Right cardiac atrium (tissue), 5 donors: ENCODE measurements at places on chromosomes 7 and 10. TPM values are rescaled to one million over a fixed set of nuclear protein-coding genes. Genes with fewer than 3 reads are reported as not detected.
A peak's percentile ranks its signal among the peaks of the same experiment; 100 is the strongest.

GRCh38 chr10:43964486-43964885, 315.8 kb upstream of the ZNF32 start:
- no peak for DNase-seq

TUBB8 gene
- not detected for polyA plus RNA-seq

LRRC27 gene
- 5.4 TPM for polyA plus RNA-seq

MICALL2 gene
- 13.0 TPM for polyA plus RNA-seq

GRCh38 chr10:99912041-99912440, 97.7 kb downstream of the DNMBP start:
- DNase-seq: no peak

DNA sequence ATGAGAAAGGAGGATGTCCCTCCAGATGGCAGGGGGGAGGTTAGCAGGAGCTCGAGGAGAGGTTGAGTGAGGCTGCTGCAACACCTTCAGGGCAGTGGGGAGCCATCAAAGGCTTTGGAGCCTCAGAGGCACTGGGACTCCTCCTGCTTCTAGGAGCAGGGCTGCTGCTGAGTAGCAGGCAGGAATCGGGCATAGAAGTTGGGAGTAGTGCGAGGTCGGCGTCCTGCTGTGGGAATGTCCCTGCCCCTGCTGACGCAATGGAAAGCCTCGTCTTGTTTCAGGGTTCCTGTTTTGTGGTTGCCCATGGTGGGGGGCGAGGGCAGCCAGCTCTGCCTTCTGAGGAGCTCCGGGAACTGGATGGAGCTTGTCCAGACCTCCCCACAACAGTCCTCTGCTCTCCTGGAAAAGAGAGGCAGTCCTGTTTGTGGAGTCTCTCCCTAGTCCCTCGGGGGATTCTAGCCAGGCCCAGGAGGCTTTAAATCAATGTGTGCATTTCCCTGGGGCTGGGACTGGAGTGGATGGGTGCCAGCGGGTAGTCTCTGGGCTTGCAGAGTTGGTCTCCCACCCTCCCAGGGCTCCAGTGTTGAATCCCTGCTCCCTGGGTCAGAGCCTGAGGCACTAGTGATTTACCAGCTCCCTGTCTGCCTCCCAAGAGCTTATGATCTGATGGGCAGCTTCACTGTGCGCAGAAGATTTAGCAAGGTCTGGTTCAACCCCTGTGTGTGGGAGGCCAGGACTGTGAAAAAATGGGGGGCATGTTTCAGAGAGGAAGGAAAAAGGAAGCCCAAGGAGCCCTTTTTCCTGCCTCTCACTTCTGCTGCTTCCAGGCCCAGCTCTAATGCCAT, 98.7 kb upstream of the PPIF start:
- peak; percentile 77 for DNase-seq

C10orf67 gene
- 0.27 TPM for polyA plus RNA-seq

POLD2 gene
- polyA plus RNA-seq: 86.6 TPM
